ENCODE measurements at places on chromosomes 12 and 14. TPM values are rescaled to one million over a fixed set of nuclear protein-coding genes. Genes with fewer than 3 reads are reported as not detected.

SAMD15 gene
- 2.5 TPM for total RNA-seq

MUCL1 gene
- not detected for total RNA-seq

ZNF891 gene
- total RNA-seq: 6.0 TPM

OVCH1 gene
- 1.6 TPM for total RNA-seq

RARG gene
- 13.1 TPM for total RNA-seq

PSMA3 gene
- 81.1 TPM for total RNA-seq

PTPN6 gene
- 14.1 TPM for total RNA-seq

PTPRQ gene
- 2.6 TPM for total RNA-seq

AQP2 gene
- not detected for total RNA-seq

PLEK2 gene
- not detected for total RNA-seq

SYNE2 gene
- total RNA-seq: 31.7 TPM

WASHC4 gene
- total RNA-seq: 35.7 TPM

SMARCD1 gene
- 45.1 TPM for total RNA-seq

ST8SIA1 gene
- total RNA-seq: 61.9 TPM

LHX5 gene
- not detected for total RNA-seq

LTBP2 gene
- total RNA-seq: 3.3 TPM

ETNK1 gene
- 119 TPM for total RNA-seq

IFNG-AS1 gene
- total RNA-seq: not detected

KHNYN gene
- total RNA-seq: 31.6 TPM

GPX2 gene
- not detected for total RNA-seq

KCNA1 gene
- 53.9 TPM for total RNA-seq

NUAK1 gene
- total RNA-seq: 65.7 TPM

C12orf43 gene
- 42.1 TPM for total RNA-seq

PRKD1 gene
- 19.4 TPM for total RNA-seq

FGF6 gene
- total RNA-seq: not detected

TRPV4 gene
- 0.49 TPM for total RNA-seq

CPNE6 gene
- total RNA-seq: 65.3 TPM

ACSM4 gene
- total RNA-seq: not detected

C14orf180 gene
- total RNA-seq: not detected

ENDOU gene
- 2.2 TPM for total RNA-seq

HCAR2 gene
- not detected for total RNA-seq

SPX gene
- total RNA-seq: 18.8 TPM

EPYC gene
- not detected for total RNA-seq

IQSEC3 gene
- total RNA-seq: 80.0 TPM

All from dorsolateral prefrontal cortex (tissue), 122 donors.